ENCODE measurements at places on chromosomes 5 and 9.

DNA sequence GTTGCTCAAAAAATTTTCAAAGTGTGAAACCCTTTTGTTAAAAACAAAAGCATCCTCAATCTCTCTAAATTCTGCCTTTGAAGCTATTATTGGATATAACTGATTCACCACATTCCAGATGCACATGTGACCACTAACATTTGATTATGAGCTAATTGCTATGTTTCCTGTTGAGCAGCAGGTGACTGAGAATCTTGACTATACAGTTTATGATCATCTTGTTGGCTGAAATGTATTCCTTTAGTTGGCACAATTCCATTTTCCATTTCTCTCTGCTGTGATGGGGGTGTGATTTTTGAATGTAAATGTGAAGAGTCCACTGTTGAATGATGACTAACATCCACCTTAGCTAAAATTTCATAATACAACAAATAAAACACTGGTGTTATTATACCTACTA lies 10.7 kb downstream of the LYSMD3 start:
- DNase-seq: no peak

DNA sequence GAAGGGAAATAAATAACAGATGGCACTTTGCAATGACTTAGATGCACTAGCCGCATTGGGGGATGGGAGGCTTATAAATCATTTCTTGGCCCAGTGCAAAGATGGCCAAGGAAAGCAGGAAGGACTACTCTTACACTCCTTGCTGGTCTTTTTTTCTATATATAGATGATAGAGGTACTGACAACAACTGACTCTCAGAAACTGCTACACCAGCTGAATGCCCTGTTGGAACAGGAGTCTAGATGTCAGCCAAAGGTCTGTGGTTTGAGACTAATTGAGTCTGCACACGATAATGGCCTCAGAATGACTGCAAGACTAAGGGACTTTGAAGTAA lies 1.7 kb downstream of the CCNG1 start:
- DNase-seq: no peak

- DNase-seq: no peak
Measured at GRCh38 chr5:142661957-142662356, 23.9 kb downstream of the FGF1 start.

DNA sequence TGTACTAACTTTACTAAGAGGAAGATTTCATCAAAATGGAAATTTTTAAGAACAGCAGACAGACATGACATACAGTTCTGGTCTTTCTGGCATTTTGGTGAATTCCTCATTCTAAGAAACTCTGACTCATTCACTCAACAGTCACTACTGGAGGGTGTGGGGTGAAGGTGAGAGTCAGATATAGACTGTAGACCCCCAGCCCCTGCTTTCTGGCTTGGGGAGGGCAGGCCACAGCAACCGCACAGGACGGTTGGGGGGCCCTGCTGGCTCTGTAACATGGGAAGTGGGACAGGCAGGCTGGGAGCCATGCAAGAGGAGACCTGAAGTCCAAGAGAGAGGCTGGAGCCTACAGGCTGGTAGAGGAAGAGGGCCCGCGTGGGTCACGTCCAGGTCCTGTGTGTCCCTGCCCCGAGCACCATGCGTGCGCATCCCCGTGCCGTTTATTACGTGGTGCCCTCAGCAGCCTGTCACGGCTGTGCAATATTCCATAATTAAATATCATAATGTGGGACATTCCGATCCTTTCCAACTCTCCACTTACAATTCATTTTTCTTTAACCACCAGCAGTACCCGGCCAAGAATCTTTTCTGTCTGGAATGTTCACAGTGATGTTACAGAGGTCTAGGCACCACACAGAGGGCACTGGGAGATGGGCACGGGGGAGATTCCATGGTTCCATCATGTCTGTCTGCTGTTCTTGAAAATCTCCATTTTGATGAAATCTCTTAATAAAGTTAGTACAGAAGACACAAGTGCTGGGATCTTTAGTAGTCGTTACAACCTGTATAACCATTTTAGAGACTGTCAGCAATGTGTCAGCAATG lies 75.5 kb downstream of the SEMA4D start:
- DNase-seq: no peak

- no peak for DNase-seq
Measured at GRCh38 chr9:132894346-132894745, 15.6 kb downstream of the SPACA9 start.

DNA sequence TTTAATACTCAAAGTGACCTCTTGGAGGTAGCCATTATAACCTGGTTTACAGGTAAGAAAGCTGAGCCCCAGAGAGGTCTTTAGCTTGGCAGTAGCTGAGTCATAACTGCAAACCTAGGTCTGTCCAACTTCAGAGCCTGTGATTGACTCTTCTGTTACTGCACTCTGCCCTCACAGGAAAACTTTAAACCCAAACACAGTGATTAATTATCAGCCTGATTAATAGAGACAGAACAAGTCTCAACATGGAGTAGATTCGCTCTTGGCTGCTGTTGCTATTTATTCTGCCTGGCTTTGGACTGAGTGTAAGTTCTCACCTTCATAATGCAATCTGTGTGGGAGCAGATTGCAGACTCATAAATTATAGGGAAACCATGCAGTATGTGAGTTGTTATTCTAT lies 27.4 kb upstream of the TXN start:
- no peak for DNase-seq
